ENCODE measurements at places on chromosomes 2 and 18.

DNA sequence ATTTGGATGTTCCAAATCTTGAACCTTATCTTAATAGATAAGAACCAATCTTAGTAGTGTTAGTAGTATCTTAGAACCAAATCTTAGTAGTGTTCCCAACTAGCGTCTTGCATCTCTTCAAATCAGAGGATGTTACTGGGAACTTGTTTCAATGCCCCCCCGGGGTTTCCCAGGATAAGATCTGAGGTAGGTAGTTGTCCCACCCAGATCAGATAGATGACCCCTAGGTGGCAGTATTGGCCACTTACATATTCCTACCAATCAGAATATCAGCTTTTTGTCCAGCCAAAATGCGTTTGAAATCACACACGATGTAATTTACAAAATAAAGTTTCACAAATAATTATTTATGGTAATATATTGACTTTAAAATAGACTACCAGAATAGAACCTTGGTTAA, 314.8 kb downstream of the MBD2 start:
- no peak for DNase-seq

GRCh38 chr2:3759761-3760160, 56.4 kb downstream of the DCDC2C start:
- no peak for DNase-seq

GRCh38 chr2:183291436-183291835, 167.2 kb downstream of the NUP35 start:
- no peak for DNase-seq

DNA sequence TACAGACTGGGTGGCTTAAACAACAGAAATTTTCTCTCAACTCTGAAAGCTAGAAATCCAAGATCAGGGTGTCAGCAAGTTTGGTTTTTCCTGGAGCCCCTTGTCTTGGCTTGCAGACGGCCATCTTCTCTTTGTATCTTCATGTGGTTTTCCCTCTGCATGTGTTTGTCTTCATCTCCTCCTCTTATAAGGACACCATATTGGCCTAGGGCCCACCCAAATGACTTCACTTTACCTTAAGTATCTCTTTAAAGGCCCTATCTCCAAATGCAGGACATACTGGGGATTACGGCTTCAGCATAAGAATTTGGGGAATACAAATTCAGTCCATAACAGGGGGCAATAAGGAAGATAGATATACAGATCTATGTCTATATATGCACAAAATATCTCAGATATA, 187.9 kb downstream of the MTCL1 start:
- DNase-seq: no peak

DNA sequence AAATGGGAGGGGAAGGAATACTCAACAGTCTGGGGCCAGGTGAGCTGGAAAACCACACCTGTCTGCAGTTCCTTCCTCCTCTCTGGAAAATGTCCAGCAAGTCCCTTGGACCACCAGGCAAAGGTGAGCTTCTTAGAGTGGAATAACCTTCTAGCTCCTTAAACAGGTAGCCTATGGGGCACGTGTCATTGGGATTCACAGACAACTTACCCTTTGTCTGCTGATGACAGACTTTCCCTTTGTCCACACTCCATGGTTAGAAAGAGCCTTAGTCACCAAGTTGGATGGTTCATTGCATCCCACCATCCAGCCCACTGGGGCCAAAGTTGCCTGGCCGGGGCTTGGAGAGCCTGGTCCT, 98.0 kb upstream of the ITGA6 start:
- no peak for DNase-seq

GRCh38 chr2:239249776-239250175, 151.0 kb downstream of the HDAC4 start:
- DNase-seq: no peak

GRCh38 chr18:76056471-76057110, 438.5 kb downstream of the ZNF516 start:
- no peak for DNase-seq

DNA sequence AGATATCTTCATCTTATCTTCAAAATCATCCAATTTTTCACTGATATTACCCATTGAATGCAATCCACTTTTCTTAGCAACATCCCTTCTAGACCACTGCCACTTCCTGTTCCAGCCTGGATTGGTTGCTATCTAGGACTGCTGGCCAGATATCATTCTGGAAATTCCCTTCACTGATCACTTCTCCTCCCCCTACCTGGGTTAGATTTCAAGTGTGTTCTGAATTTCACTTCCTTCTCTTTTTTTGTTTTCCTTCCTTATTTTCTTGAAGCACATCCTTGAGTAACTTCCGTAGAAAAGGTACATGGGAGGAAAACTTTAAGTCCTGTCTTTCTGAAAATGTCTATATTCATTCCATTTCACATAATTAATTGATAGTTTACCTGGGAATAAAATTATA, 82.0 kb upstream of the IL1R2 start:
- DNase-seq: no peak

Data from CD4-positive, alpha-beta T cell treated with Interleukin-4 for 4 hours (primary cell).